ENCODE measurements at places on chromosomes 5 and 9. TPM values are rescaled to one million over a fixed set of nuclear protein-coding genes. Genes with fewer than 3 reads are reported as not detected.
A peak's percentile ranks its signal among the peaks of the same experiment; 100 is the strongest.

DNA sequence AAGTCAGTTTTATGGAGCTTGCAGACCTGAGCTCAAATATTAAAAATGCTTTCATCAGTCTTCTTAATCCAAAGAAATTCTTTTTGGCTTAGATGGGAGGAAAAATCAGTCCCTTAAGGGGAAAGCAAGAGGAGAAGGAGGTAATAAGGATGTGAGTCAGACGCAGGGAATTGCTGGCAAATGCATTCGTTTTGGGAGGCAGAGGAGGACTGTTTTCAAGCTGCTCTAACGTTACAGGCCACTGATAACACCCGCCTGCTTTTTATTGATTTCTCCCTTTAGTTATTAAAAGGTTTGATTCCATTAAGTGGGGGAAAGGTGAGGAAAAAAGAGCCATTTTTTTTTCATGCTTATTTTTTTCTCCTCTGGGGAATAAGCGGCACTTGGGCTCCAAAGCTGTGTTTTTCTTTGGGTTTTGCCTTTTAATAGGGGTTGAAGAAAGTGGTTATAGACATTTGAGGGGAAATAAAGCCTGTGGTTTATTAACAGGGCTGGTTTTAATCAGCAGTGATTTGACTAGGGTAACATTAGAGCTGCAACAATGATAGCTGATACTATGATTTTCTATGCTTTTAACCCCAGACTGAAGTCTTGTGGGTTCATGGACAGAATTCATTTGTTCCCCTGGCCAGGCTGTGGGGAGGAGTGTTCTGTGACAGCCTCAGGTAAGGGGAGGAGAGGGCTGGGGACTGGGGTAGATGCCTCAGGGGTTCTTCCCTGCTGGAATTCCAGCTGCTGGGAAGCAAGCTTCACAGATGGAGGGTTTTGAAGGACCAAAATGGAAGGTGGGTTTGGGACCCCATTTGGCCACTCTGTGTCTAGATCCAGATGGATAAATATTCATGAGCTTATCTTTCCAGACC is 225.2 kb downstream of the GAS1 start:
- DNase-seq, result no peak

DNA sequence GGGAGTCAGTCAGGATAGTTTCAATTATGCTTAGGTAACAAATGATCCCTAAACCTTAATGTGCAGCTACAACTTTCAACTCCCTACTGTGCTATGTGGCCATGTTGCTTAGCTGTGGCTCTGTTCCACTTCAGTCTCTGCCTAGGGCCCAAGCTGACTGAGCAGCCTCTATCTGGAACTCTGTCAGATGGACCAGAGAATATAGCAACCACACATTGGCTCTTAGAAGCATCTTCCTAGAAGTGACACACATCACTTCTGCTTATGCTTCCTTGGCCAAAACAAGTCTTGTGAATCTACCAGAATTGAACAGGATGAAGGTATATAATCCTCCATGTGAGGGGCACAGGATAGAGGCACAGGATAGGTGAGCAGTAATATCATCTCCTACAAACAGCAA is 36.7 kb upstream of the TNC start:
- no peak for DNase-seq

- no peak for DNase-seq
Observed at GRCh38 chr5:114252226-114252625, 109.6 kb upstream of the KCNN2 start.

The ADAMTS19 gene
- 6.5 TPM for polyA plus RNA-seq

DNA sequence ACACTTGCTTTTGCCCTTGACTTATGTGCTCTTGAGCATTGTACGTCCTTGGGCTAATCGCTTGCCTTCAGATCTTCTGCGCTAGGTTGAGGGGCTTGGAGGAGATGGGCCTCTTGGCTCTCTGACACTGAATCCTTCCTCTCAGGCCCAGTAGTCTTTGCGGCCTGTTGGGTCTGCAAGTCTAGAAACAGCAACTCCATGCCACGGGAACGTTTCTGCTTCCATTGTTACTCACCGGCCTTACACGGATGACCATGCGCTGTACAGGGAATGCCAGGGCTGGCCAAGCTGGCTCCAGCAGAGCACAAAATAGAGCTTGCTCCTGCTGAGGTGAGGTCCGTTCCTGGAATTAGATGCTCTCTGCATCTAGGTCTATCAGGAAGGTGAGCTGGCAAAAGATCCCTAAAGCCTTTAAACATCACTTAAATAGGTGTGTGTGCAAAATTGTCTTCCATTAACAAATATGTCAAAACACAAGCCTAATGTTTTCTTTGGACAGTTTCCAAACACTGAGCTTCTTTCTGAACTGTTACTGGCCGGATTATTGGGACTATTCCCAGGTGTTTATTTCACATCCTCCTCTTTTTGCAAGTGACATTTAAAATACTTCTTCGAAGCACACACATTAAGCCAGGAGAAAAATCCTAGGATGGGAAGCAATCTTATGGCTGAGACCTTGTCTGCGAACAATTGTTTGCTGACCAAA is 29.7 kb downstream of the DAPK1 start:
- DNase-seq, result no peak

GRCh38 chr9:128286440-128286839 is 10.4 kb downstream of the SWI5 start:
- DNase-seq, result no peak

- peak; percentile 71 for DNase-seq
Observed at GRCh38 chr5:137753691-137754187, 424 bp downstream of the HNRNPA0 start.

DNA sequence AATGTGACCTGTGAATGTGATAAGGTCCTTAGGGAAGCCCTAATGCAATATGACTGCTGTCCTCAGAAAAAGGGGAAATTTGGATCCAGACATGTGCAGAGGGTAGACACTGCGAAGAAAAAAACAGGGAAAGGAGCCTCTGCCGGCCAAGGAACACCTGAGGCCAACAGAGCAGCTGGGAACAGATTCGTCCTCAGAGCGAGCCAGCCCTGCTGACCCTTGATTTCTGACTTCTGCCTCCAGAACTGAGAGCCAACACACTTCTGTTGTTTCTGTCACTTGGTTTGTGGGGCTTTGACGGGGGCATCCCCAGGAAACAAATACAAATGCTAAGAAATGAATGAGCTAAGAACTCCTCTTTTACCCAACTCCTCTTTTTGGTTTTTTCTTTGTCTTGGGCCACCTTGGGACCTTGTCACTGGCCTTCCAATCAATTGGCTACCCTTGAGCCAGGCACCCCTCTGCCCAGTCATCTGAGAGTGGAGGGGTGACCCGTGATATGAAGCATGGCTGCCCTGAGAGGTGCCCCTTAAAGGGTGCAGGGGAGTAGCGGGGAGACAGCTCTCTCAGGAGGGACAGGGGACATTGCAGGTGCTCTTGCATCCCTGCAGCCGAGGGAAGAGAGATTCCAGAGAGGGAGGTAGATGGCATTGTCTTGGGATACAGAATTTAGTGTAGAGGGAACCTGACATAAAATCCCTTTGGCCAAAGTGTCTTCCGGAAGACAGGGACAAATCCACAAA is 16.9 kb downstream of the TMOD1 start:
- no peak for DNase-seq

DNA sequence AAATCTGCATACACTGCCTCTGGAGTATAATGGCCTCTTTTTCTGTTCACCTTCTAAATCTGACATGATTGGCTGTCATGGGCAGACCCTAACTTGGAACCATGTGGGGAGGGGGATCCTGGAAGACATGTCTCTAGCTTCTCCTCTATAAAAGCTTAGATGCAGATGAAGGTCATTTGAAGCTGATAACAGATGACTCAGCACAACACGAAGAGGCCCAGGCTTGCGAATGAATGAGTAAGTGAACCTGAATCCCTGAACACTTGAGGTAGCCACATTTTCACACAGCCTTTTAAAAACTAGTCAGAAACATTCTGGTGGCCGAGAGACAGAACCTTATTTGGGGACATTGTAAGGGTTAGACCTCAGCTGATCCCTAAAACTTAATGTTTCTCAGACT is 282.6 kb downstream of the ELAVL2 start:
- DNase-seq, result no peak

The SLCO6A1 gene
- not detected for polyA plus RNA-seq

GRCh38 chr9:70480405-70480980 is 66.0 kb upstream of the KLF9 start:
- DNase-seq, result no peak

GRCh38 chr9:134534661-134535080 is 106.9 kb upstream of the COL5A1 start:
- no peak for DNase-seq

DNA sequence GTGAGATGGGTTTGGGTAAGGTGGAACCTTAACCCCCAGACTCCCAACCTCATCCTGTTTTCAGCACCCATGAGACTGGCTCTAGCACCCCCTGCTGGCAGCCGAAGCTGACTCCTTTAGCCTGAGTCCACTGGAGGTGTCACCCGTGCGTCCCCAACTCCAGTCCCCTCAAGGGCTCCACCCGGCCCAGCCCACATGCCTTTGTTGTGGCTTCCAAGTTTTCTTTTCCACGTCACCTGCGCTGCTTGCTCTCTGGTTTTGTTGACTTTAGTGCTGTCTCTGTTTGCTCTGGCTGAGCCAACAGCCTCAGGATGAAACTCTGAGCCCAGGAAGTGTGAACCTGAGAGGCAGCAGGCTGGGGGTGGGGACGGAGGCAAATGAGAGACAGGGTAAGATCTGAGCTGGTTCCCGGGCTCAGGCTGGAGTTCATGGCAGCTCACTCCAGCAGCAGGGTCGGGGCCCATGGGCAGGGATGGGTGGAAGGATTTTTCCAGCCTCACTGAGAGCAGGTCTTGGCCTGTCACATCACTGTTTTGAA is 13.2 kb upstream of the AQP7 start:
- no peak for DNase-seq

DNA sequence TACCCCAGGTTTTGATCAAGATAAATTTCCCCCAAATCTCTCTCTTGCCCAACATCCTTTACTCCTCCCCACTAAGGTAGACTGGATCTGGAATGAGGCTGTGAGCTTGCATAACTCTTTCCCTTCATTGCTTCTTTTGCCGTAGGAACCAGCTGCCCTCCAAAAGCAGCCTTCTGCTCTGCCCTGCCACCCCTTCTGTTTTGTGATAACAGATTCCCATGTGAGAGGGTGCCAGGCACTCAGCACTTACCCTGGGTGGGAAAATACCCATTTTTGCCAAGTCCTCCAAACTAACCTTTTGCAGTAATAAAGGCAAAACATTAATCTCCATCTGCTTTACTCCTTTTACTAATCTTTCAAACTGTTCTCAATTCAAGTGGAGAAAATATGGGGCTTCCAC is 182.6 kb downstream of the ASTN2 start:
- DNase-seq, result no peak

DNA sequence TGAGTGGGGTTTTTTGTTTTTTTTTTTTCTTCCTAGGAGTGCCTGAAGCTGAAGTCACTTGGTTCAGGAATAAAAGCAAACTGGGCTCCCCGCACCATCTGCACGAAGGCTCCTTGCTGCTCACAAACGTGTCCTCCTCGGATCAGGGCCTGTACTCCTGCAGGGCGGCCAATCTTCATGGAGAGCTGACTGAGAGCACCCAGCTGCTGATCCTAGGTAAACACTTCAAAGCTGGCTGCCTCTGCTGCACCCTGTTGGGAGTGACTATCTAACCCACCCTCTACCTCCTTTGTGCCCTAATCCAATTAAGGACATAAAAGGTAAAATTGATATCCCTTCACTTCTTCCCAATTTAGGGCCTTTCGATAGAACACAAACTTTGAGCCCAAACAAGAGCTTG is 206.8 kb downstream of the SAXO1 start:
- no peak for DNase-seq

GRCh38 chr5:1105350-1106265 is 6.3 kb downstream of the SLC12A7 start:
- no peak for DNase-seq

DNA sequence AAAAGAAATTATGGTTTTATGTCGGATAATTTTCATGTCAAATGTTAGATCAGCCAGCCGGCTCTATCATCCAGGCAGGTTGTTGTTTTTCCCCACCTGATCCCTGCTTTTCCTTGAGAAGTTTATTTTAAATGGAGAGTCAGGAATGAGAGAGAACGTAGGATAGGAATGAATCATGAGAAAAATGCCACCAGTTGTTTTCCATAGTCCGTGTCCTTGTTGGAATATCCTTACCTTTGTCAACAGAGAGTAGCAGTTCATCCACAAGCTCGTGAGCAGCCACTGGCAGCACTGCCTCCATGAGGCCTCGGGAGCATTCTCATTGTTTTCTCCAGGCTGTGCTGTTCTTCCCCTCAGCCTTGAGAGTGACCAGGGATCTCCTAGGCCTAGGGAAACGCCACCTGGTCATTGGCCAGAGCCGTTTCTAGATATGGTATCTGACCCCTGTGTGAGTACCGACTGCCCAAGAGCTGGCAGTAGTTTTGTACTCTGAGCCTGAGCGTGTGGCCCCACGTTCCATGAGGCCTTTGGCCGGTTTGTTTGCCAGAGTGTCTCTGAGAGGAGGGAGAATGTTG is 293.3 kb downstream of the FANCC start:
- no peak for DNase-seq

The GAS1 gene
- 43.5 TPM for polyA plus RNA-seq

The SLC12A2 gene
- 39.3 TPM for polyA plus RNA-seq
